Forelimb muscle (tissue), 1 donor: ENCODE measurements at places on chromosomes 12 and 14.

DNA sequence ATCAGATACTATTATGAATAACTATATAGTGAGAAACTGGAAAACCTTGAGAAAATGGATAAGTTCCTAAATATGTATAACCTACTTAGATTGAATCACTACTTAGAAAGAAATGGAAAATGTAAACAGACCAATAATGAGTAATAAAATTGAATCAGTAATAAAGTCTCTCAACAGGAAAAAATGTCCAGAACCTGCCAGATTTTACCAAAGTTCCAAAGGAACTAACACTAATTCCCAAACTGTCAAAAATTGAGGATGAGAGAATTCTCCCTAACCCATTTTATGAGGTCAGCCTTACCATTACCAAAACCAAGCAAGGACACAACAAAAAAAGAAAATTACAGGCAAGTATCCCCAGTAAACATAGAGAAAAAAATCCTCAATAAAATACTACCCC, 272.0 kb downstream of the RPAP3 start:
- DNase-seq = no peak

GRCh38 chr12:132723764-132724140, 13.1 kb downstream of the PGAM5 start:
- no peak for DNase-seq

DNA sequence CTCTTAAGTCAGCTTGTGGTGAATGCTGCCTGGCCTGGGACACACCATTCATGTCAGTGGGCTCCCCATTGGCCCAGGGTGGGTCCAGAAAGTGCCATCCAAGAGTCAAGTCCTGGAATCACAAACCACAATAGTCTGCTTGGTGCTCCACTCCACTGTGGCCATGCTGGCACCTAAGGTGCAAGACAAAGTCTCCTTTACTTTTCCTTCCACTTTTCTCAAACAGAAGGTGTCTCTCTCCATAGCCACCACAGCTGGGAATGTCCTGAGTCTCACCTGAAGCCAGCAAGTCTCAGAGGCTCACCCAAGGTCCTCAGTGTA, 9.0 kb downstream of the RDH16 start:
- no peak for DNase-seq

GRCh38 chr12:120620624-120621023, 19.8 kb upstream of the CABP1 start:
- no peak for DNase-seq

GRCh38 chr12:67625004-67625403, 23.5 kb upstream of the DYRK2 start:
- no peak for DNase-seq
